ENCODE measurements at places on chromosomes 5 and 9.

DNA sequence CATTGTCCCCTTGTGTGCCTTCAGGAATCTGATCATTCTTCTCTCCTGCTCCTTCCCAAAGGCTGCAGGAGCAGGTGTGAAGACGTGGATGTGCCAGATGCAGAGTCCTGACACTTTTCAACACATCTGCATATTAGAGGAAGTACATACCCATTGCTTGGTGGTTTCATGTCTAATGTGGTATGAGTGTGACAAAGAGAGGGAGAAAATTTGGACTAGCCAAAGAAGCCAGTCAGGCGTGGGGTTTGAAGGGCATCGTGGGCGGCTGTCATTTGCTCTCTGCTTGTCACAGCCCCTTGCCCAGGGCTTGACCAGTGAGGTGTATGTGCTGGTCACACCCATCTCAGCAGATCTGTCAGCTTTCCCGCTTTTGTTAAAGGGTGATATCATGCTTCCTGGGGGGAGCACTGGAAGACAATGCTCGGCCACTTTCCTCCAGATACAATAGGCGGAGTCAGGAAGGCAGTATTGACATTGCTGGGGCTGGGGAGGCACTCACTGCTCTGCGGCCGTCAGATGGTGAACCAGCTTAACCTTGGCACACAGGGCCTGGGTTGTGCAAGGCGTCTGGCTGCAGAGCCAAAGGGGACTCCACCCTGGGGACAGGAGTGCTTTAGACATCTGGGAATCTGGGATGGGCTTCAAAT, 8.6 kb downstream of the TEK start:
- no peak for DNase-seq

DNA sequence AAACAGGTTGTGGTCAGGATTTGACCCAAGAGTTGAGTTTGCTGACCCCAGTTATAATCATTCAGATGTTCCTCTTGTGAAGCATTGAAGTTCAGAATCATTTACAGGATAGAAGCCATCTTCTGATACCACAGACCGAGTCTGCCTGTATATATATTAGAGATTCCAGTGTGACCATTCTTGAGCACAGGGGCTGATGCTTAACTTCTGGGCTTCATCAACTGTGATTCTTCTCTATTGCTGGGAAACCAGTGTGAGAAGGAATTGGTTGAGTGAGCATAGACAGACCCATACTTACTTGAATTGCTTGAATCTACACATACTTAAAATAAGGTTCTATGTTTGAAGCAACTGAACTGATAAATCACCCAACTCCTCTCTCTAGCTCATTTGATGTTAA, 27.9 kb upstream of the PCAT7 start:
- no peak for DNase-seq

DNA sequence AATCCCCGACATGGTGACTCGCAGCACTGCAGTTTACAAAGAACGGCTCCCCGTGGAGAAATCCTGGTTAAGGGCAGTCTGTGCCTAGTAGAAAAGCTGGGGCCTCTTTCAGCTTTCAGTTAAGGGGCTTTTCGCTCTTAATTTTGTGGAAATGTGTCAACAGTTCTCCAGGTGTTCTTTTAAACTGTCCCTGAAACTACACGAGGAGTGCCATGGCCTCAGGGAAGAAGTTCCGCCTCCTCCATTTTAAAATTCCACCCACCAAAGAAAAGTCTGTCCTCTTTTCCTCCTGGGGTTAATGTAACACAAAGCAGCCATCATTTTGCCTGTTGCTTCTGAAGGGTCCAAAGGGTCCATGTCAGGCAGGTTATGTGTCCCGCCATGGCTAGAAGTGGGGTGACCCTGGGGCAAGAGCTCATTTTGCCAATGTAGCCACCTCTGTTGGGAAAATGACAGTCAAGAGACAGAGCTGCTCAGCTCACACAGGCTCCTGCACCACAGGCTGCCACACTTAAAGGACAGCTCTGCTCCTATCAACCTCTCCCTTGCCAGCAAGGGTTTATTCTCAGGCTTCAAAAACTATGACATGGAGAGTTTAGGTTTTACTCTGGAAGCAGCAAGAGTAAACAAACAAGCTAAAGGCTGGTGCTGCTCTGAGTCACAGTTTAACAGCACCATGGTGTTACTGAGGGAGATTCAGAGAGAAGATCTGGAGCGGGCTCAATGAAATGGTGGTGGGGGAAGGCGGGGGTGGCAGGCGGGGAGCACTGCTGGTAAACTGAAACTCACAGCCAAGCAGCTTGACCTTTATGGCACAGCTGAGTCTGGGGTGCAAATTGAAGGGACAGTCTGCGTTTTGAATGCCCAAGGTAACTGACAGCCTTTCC, 3.2 kb downstream of the WHRN start:
- no peak for DNase-seq

DNA sequence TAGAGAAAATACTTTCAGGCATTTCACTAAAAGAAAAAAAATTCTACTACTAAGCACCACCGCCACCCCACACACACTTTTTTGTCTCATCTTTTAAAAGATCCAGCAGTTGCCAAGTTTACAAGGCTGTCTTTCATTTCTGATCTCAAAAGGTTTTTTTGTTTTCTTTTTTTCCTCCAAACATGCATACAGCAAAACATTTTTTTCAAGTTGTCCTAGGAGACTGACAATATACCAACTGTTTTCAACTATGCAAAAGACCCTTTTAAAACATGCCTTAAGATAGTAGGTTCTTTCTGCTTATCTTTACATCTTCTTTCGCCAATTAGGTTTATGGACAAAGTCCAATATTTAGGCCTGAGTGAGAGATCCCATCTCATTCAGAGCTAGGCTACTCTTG, 65.2 kb downstream of the HMHB1 start:
- no peak for DNase-seq

Data from NCI-H446 treated with DMSO at 0.1 percent for 48 hours (cell line).